ENCODE measurements at places on chromosomes 11 and 22.

GRCh38 chr11:66068154-66068821 lies 1.8 kb upstream of the PACS1 start:
- DNase-seq: no peak

- DNase-seq: no peak
Measured at GRCh38 chr22:45889093-45889538, 87.8 kb downstream of the WNT7B start.

- no peak for DNase-seq
Measured at GRCh38 chr11:1069740-1070139, 4.9 kb upstream of the MUC2 start.

DNA sequence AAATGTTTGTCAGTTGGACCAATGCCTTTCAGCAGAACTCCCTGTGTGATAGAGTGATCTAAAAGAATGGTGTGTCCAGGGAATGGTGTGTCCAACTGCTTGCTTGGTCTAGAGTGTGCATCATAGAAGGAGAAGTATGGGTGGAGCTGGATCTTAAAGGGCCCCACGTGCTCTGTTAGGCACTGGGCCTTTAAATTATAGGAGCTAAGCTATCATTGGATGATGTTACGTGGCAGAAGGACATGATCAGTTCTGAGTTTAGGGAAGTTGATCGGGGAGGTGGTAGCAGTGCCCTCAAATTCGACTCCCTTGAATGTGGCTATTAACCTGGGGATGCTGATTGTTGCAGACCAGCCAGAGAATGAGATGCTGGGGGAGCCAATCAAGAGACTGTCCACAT lies 16.4 kb downstream of the STX3 start:
- DNase-seq: no peak

DNA sequence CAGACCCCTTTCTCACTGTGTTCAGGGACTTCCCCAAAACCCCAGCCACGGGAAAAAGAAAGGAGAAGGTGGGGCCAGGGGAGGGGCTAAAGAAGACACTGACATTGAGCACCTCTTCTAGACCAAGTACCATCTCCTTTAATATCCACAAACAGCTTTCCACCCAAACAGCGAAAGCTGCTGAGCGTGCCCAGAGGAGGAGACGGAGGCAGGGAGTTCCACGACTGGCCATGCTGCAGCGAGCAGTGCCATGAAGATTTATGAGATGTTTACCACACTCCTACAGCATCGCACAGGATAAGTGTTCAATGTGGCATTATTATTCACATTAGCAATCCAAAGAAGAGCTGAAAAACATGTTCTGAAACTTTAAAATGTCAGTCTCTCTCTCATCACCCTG lies 127.4 kb downstream of the LARGE1 start:
- DNase-seq: no peak

DNA sequence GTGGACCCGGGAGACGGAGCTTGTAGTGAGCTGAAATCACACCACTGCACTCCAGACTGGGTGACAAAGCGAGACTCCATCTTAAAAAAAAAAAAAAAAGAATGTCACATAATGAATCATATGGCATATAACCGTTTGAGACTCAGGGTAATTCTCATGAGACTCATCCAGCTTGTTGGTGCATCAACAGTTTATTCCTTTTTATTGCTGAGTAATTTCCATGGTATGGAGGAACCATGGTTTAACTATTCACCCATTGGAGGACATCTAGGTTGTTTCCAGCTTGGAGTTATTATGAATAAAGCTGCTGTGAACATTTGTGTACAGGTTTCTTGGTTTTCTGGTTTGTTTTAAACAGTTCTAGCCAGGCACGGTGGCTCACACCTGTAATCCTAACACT lies 25.3 kb downstream of the PPARA start:
- no peak for DNase-seq

DNA sequence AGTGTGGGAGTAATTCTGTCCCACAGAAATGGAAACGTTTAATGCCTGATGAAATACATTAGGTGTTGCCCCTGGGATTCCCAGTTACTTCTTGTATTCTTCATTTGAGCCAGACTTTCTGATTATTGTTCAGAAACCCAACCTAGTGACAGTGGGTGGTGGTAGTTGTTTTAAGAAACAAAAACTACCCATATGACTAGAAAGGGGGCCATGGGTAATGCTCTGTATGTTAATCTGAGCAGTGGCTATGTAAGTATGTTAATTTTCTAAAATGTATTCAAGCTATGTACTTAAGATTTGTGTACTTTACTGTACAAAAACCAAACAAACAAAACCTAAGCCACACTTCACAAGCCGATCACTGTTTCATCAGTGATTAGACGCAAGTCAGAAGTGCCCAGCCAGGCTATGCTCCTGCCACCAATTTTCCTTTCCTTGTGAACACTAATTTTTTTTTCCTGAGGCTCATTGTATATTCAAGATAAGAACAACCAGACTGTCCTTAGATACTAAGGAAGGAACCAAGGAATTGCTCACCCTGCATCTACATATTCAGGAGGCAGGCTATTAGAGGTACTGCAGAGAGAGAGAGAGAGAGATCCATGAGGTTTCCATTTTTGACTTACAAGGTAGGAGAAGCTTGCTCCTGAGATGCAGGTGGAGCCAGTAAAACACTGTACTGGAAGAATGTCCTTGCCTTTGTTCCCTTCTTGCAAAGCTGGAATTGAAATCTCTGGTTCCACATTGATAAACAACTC lies 122.7 kb downstream of the DBX1 start:
- DNase-seq: no peak

- DNase-seq: peak; percentile 32
Measured at GRCh38 chr11:62611705-62612365, 740 bp downstream of the EML3 start.

DNA sequence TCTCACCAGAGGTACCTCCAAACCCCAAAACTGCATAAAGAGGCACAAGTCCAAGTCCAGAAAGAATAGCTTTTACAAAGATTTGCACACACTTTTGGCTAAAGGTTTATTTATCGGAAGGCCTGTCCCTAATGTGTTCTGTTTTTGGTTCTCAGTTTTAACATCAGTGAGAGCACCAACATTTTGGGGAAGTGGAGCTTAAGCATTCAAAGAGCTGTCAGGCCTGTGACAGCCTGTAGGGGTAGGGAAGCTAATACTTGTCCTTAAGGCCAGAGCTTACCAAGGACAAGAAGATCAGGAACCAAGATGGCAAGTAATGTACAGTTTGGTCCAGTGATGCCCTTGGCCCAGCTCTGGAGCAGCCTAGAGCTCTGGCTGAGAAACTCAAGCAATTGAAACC lies 38.9 kb upstream of the SCUBE2 start:
- no peak for DNase-seq

DNA sequence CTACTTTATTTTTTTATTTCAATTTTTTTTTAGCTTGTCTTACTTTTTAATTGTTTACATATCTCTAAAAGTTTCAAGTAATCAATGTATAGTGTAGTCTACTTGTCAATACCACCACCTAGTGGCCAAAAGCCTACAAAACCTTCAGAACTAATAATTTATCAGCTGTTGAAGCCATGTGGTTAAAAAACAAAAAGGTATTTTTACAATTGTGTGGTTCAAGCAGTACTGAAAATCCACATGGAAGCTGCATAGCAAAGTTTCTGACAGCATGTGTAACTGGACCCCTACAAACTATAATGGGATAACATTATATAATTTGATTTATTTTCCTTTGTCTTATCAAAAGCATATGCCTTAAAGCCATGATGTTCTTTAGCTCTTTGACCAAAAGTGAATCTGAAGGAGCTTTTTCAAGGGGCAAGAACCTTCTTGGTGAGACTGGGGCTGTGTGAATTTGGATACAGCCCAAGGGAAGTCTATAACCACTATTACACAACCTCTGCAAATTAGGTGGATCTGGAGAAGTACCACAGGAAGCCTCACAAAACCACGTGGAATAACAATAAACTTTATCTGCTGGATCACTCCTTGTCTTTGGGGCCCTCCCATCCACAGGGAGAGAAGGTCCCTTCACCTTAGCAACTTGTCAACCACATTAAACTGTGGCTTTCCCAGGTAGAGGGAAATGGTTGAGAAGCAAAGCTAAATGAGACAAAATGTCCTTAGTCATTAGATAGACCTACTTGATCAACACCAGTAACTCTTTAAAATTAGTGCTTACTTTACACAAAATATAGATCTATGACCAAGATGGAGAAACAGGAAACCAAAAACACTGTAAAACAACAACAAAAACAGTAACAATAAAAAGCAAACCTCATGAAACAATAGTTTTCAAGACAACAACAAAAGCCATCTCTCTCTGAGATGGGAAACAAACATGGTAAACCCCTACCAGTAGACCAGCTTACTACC lies 9.9 kb downstream of the NARS2 start:
- DNase-seq: peak; percentile 17
